Putamen (tissue), 1 donor: ENCODE measurements at places on chromosomes 1 and 21.

- DNase-seq = no peak
Observed at GRCh38 chr1:21307663-21308305, 17.5 kb upstream of the ECE1 start.

DNA sequence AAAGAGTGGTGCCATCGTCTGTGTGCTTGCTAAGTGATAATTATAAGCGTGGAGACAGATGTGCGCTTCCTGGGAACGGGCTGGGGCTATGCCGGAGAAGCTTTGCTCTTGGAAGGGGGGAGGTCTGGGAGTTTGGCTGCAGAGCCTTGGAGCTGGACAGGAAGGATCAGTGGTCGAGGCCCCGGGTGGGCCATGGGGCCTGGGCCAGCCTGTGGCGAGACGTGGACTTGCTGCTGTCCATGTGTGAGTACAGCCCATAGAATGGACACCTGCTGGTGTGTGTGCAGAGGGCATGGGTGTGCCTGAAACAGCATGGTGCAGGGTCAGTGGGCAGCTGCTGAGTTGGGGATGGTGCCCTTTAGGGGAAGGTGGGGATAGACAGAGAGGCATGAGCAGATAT, 121.3 kb downstream of the PCBP3 start:
- DNase-seq = no peak

- DNase-seq = peak; percentile 88
Observed at GRCh38 chr1:39268112-39268581, 63.7 kb downstream of the MACF1 start.

- no peak for DNase-seq
Observed at GRCh38 chr1:172476218-172476811, 32.4 kb upstream of the PIGC start.

DNA sequence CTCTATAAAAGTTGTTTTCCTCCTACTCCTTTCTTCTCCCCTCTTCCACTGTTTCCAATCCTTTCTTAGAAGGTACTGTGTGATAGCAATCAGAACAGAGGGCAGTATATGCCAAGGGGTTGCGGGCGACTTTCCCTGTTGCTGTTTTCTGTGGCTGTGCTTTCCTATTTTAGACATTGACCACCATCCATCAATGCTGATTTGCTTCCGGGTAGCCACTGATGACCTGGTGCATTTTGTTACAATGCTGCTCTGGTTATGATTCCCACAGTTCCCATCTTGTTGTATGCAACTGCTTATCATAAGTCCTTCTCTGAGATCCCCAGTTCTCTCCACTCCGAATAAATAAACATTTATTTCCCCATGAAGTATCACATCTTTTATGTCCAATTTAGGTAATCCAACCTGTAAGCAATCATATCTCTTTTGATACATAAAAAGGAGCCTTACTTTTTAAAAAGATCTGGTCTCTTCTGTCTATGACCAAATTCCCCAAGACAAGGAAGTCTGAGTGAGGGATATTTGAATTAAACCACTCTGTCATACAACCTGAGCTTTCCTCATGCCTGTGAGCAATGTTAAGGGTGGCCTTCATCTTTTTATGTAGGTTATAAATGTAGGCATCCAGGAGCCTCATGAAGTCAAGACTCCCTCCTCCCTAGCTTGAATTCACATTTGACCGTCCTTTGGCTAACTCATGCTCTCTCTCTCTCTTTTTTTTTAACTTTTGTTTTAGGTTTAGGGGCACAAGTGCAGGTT, 52.5 kb upstream of the CD55 start:
- DNase-seq = no peak

- DNase-seq = no peak
Observed at GRCh38 chr1:89527750-89528381, 3.2 kb downstream of the LRRC8B start.

- no peak for DNase-seq
Observed at GRCh38 chr21:41600116-41600515, 92.2 kb upstream of the TMPRSS2 start.

DNA sequence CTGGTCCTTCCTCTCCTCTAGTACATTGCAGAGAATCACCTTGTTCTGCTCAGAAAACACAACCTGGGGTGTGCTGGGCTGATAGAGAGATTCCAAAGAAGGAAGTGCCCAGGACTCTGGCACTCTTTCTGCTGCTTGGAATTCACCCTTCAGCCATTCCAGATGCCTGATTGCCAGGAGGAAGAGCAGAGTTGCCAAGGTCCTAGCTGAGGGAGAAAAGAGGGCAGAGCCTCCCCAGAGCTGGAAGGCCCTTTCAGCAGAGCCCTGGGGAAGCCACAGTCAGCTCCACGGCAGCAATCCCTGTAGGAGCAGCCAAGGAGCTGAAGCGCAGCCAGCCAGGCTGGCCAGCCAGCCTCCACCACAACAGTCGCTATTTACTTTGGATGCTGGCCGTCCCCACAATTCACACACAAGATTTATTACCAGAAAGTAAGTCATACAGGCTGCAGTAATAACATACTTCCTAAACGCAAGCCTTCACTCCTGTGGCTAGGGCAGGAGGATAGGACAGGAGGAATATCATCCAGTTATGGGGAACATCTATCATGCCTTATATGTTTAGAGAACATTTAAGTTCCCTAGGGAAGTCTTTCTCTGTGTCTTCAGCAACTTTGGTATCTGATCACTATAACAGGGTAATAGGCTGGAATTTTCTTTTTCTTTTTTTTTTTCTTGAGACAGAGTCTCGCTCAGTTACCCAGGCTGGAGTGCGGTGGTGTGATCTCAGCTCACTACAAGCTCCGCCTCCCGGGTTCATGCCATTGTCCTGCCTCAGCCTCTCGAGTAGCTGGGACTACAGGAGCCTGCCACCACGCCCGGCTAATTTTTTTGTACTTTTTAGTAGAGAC, 36.6 kb upstream of the SLC44A3 start:
- no peak for DNase-seq

GRCh38 chr1:6465461-6466005, 440 bp downstream of the TNFRSF25 start:
- no peak for DNase-seq

DNA sequence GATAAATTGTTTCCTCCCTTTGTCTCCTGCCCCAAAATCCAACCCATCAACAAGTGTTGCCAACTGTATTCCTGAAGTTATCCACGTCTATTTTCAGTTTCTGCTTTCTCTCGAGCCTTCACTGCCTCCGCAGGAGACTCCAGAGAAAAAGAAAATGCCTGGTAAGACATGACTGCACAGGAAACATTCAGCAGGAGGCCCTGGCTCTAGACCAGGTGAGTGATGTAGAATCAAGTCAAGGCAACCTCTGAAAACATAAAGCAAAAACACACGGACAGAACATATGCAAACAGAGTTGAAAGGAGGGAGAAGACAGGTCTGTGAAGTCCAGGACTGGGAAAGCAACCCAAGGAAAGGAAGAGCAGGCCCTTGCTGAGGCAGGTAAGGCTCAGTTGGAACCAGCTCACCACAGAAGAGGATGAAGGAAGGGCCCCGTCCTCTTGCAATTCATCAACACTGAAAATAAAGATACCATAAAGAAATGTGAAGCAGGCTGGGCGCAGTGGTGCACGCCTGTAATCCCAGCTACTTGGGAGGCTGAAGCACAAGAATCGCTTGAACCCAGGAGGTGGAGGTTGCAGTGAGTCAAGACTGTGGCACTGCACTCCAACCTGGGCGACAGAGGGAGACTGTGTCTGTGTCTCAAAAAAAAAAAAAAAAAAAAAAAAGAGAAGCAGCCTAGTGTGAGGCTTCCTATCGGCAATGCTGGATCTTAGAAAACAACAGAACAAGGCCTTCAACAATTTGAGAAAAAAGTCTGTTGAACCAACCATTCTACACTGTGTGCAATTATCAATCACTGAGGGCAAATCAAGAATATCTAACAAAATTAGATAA, 8.8 kb downstream of the NOL9 start:
- DNase-seq = no peak

DNA sequence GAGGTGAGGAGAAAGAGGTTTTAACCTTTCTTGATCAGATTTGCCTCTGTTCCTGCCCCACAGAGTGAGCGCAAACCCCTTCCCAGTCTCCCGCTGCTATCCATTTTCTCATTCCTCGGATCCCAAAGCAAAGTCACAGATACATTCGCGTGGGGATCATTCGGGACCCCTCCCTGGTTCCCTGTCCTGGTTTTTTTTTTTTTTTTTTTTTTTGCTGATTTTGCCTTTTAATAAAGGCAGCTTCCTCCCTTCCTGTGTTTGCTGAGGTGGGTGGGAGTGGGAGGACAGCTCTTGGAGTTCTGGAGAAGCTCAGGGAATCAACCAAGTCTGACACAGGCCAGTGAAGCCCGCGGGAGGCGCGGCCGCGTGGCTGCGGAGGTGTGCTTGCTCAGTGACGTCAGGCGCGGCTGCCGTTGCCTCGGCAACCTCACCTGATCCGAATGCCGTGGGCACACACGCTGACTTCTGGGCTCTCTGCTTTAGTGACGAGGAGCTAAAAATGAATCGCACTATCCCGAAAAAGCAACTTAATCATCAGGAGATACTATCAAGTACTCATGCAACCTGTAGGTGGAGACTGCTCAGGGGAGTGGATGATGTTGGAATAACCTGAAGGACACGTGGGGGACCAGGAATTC, 106.4 kb downstream of the TBX19 start:
- DNase-seq = peak; percentile 87

DNA sequence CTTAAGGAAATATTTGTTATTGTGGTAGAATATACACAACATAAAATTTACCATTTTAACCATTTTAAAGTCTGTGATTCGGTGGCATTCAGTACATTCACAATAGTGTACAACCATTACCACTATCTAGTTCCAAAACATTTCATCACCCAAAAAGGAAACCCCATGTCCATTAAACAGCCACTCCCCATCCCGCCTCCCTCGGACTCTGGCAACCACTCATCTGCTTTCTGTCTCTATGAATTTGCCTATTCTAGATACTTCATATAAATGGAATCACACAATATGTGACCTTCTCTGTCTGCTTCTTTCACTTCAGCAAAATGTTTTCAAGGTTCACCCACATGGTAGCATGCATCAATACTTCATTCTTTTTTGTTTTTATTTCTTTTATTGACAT, 51.3 kb downstream of the PTP4A2 start:
- DNase-seq = no peak

DNA sequence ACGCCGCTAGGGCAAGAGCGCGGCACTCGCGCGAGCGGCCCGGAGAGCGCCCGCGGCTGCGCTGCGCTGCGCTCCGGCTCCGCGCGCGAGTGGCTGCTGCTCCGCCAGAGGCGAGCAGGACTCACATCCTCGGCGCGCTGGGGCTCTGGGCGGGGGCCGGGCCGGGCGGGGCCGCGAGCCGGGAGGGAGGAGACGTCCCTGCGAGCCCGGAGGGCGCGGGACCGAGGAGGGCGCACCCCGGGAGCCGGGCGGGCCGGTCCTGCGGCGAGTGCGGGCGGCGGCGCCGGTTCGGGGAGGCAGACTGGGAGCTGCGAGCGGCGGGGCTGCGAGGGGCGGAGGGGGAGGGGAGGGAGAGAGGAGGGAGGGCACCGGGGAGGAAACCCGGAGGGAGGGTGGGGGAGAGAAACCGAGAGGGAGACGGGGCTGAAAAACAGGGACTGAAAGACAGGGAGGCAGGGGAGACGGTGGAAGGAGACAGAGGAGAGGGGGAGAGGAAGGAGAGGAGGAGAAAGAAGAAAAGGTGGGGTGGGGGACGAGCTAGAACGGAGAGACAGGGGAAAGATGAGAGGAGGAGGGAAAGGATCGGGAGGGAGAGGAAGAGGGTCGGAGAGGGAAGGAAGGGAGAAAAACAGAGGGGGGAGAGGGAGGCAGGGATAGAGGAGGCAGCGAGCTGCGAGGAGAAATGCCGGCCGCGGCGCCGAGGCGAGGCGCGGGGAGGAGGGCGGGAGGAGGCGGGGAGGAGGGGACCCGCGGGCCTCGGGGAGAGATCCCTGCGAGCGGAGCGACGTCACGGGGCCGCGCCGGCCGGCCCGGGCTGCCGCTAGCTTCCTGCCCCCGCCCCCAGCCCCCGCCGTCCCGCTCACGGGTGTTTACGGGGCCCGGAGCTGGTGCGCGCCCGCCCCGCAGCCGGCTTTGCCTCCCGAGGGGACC, at the start of gene CAMK2N1:
Gene CAMK2N1 (minus strand): TSS at position 684 of the 930 bp plus-strand sequence. CDS start 831 bp downstream, outside the sequence.
- peak; percentile 91 for DNase-seq

DNA sequence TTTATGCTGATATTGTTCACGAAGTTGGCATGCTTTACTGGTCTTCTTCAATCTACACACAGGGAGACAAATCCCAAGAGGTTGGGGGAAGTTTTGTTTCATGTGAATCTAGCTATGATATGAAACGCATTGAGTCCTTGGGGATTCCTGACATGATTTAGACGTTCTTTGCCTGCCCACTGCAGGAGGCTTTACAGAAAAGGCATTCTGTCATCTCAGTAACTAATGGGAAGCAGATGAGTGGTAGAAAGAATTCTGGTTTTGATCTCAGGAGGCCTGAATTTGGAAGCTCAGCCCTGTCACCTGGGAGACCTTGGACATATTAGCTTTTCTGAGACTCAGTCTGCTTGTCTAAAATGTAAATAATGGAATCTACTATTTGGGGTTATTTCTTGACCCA, 383.0 kb upstream of the NFIA start:
- DNase-seq = no peak

DNA sequence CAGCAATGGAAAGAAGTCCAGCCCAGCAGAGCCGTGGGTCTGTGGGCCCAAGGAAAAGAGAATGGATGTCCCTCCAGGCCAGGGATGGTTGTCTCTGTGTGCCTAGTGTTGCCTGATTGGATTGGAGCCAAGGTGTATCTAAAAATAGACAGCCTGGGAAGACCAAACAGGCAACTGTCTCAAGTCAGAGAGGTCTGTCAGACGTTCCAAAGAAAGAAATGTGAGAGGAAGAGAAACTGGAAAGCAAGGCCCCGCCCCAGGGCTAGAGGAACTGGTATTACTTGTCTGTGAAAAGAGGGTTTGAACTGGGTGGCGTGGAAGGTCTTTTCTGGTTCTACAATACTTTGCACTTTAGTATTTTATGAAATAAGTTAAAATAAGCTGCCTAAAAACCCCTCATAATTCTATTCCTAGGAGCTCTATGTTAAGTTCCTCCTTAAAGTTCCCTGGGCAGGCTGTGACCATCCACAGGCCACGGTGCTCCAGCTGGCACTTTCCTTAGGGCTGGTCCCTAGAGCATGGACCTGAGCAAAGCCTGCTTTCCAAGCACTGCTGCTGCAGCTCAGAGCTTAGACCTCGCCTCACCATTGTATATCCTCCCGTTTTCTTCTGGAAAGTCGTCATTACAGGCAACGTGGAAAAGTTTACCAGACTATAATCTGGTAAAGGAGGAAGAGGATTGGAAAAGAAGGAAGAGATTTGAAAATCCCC, 151.6 kb downstream of the DISC1 start:
- peak; percentile 53 for DNase-seq
